ENCODE measurements at places on chromosomes 1 and 21.

- DNase-seq = no peak
Measured at GRCh38 chr1:207952617-207953542, 42.0 kb upstream of the CD34 start.

DNA sequence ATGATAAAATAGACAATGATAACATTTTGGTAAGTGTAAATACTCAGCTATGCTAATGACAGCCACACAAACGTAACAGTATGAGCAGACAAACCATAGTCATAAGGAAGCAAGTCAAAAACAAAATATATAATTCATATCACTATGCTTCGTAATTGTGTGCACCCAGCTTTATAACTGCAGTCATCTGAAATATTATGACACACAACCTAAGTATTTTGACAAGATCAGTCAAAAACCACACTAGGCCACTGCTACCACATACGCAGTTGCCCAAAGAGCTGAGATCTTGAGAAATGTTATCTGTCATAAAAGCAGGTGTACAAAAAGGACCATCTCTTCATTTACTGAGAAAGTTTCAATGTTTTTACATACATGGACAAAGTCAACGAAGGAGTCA is 26.0 kb downstream of the RNASEL start:
- no peak for DNase-seq

GRCh38 chr1:243457363-243457982 is 201.6 kb downstream of the SDCCAG8 start:
- DNase-seq = no peak

- no peak for DNase-seq
Measured at GRCh38 chr1:4224684-4225467, 324.8 kb upstream of the C1orf174 start.
